ENCODE measurements at places on chromosomes 6 and 20. TPM values are rescaled to one million over a fixed set of nuclear protein-coding genes. Genes with fewer than 3 reads are reported as not detected.

Gene ASXL1
- 19.8 TPM for polyA plus RNA-seq

Gene TAP1
- 396 TPM for polyA plus RNA-seq

Gene THEMIS
- 107 TPM for polyA plus RNA-seq

Gene MAP7
- polyA plus RNA-seq = 0.52 TPM

Gene C2
- not detected for polyA plus RNA-seq

Gene TAAR8
- not detected for polyA plus RNA-seq

Gene MYLK4
- polyA plus RNA-seq = 0.24 TPM

Gene EDEM2
- 48.4 TPM for polyA plus RNA-seq

Gene RNF182
- not detected for polyA plus RNA-seq

Gene CLVS2
- not detected for polyA plus RNA-seq

Gene SNPH
- polyA plus RNA-seq = 5.8 TPM

Gene DUSP15
- polyA plus RNA-seq = not detected

Gene HLA-DRA
- polyA plus RNA-seq = 41.3 TPM

Gene ADTRP
- polyA plus RNA-seq = not detected

Gene ARID1B
- polyA plus RNA-seq = 19.1 TPM

Gene PLG
- not detected for polyA plus RNA-seq

Gene ULBP3
- 2.2 TPM for polyA plus RNA-seq

Gene RBM24
- polyA plus RNA-seq = 0.74 TPM

Gene DEF6
- 183 TPM for polyA plus RNA-seq

Gene PI16
- 13.6 TPM for polyA plus RNA-seq

Gene MYLK2
- polyA plus RNA-seq = not detected

Gene ANKRD6
- polyA plus RNA-seq = 2.8 TPM

Gene TMEM217
- polyA plus RNA-seq = 0.44 TPM

Gene ERMARD
- 12.1 TPM for polyA plus RNA-seq

Gene MRPL18
- 101 TPM for polyA plus RNA-seq

Gene CAGE1
- not detected for polyA plus RNA-seq

Gene PREX1
- polyA plus RNA-seq = 89.5 TPM

Gene CLIC1
- polyA plus RNA-seq = 657 TPM

Gene DPM1
- 65.6 TPM for polyA plus RNA-seq

Gene CCN5
- not detected for polyA plus RNA-seq

Gene CD24
- not detected for polyA plus RNA-seq

Gene PLEKHG1
- polyA plus RNA-seq = 1.9 TPM

Gene CPNE5
- 0.44 TPM for polyA plus RNA-seq

Gene SLC22A7
- not detected for polyA plus RNA-seq

Gene MAFB
- not detected for polyA plus RNA-seq

Gene PDE7B
- 0.07 TPM for polyA plus RNA-seq

Gene RPN2
- 281 TPM for polyA plus RNA-seq

Gene ESF1
- 7.5 TPM for polyA plus RNA-seq

Gene AVP
- not detected for polyA plus RNA-seq

Gene SLC35D3
- polyA plus RNA-seq = not detected

Gene PRL
- polyA plus RNA-seq = 0.21 TPM

Gene RPS6KA2
- polyA plus RNA-seq = 3.6 TPM

Gene GGTLC1
- not detected for polyA plus RNA-seq

Gene ACSS2
- 5.3 TPM for polyA plus RNA-seq

Gene SUPT3H
- polyA plus RNA-seq = 13.7 TPM

Gene ADGB
- not detected for polyA plus RNA-seq

Gene HDGFL1
- not detected for polyA plus RNA-seq

Gene SDC4
- polyA plus RNA-seq = 1.5 TPM

Gene ABHD16B
- polyA plus RNA-seq = not detected

Gene STX16
- 24.9 TPM for polyA plus RNA-seq

Gene NRSN1
- not detected for polyA plus RNA-seq

Gene MOG
- polyA plus RNA-seq = not detected

Gene NRM
- polyA plus RNA-seq = 11.7 TPM

Gene TPBG
- polyA plus RNA-seq = 2.0 TPM

Gene UBE2J1
- polyA plus RNA-seq = 36.0 TPM

Gene EMILIN3
- polyA plus RNA-seq = not detected

Gene LSM14B
- polyA plus RNA-seq = 1.1 TPM

Gene MLN
- not detected for polyA plus RNA-seq

Measured in CD8-positive, alpha-beta memory T cell (primary cell).